ENCODE measurements at places on chromosomes 6 and 20.

DNA sequence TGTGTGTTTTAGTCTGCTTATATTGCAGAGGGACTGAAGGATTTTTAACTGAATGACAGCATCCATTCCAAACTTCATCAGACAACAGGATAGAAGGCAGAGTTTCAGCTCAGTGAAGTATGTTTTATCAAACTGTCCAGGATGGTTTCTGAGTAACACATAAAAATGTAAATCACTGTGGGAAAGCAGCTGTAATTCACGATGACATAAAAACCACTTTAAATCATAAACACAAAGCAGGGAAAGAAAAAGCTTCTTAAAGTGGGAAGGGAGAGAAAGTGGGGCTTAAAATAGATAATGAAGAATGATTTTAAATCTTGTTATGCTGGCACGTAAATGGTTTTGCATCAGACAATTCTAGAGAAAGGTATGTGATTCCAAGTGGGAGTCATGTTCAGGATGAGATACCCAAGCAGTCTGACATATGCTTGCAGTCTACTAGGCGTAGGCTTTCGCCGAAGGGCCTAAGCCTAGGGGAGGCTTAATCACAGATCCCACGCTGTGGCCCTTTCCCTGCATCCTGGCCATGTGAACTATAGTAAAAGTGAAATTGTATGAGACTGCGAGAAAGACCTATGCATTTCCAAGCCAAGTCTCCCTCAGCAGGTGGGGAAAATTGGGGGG is 610.6 kb downstream of the PRKN start:
- no peak for DNase-seq

GRCh38 chr20:63315240-63315689 is 22.3 kb downstream of the COL20A1 start:
- no peak for DNase-seq

- no peak for DNase-seq
Measured at GRCh38 chr6:146127447-146128215, 98.8 kb downstream of the GRM1 start.

- DNase-seq = no peak
Measured at GRCh38 chr6:77688649-77689048, 35.8 kb downstream of the MEI4 start.

DNA sequence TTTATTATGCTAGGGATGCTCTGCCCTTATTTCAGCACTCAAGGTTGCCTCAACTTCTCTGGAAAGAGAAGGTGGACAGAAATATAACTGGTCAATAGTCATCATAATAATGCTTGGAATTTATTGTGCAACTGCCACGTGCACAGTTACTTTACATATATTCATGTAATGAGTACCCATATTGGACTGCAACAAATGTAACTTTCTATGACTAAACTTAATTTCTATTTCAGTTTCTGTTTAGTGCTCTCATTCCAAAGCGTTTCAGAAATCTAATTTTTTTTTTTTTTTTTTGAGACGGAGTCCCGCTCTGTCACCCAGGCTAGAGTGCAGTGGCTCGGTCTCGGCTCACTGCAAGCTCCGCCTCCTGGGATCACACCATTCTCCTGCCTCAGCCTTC is 28.3 kb upstream of the CD83 start:
- DNase-seq = no peak

DNA sequence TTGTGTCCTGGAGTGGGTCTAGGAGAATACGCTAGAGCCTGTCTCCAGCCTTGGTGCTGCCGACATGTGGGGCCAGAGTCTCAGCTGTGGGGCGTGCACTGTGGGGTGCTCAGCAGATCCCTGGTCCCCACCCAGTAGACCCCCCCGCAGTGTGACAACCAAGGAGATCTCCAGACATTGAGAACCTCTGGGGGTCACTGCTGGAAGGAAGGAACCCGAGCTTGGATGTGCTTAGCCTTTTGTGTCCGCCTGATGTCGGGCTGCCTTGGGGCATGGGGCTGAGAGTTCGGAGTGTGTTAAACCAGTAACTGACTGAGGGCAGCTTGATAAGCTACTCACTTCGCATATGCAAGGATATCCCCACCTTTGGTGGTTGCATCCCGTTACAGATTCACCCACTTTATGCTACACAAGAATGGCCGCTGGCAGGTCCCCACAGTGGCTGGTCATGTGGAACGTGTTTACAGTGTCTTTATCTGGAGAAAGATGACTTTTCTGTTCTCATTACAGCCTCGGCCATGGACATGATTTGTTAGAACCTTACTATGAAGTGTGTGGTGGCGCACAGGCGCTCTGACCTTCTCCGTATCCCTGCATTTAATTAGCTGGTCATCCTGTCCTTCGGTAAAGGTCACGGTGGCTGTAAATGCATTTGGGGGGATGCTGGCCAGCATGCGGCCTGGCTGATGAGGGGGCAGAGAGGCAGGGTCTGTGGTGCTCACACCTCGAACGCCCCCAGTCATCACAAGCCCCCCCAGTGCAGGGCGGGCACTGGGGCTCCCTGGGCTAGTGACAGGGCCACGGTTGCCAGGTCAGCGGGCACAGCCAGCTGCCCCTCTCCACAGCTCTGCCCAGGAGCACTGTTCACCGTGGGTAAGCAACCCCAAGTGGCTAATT is 366.8 kb downstream of the TAF4 start:
- no peak for DNase-seq

DNA sequence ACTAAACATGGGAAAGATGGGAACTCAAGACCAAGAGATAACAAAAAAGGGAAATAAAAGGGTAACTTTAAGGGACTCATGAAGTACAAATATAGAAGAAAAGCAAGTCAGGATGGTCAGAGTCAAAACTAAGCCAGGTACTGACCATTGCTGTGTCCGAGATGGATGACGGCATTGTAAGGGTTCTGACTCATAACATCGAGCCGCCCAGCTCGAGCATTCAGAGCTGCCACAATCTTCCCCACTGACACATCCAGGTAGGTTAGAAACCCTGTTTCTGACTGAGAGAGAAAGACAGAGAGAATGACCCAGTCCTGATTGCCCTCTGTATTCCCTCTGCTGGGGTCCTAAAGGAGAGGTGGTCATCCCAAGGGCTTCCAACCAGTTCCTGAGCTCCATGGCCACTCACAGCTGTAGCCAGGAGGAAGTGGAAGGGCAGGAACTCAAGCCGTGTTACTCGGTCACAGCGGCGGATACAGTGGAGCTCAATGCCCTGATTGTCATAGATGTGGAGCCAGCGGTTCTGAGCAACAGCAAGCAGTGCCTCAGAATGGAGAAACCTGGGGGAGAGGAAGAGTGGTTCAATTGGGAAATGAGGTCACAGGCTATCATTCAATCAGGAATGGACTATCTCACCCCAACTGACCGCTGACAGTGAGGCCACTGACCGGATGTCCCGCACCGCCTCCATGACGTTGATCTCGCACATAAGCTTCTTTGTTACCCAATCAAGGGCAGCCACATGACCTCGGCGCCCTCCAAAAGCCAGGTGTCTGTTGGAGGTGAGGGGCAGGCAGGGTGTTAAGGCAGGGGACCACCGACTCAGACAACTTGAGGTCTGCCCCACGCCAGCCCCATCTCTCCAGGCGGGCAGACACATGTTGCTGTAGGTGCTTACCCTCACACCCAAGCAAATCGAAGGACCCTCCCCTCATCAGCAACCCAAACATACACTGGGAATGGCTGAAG is 1.8 kb downstream of the WDR46 start:
- DNase-seq = no peak

DNA sequence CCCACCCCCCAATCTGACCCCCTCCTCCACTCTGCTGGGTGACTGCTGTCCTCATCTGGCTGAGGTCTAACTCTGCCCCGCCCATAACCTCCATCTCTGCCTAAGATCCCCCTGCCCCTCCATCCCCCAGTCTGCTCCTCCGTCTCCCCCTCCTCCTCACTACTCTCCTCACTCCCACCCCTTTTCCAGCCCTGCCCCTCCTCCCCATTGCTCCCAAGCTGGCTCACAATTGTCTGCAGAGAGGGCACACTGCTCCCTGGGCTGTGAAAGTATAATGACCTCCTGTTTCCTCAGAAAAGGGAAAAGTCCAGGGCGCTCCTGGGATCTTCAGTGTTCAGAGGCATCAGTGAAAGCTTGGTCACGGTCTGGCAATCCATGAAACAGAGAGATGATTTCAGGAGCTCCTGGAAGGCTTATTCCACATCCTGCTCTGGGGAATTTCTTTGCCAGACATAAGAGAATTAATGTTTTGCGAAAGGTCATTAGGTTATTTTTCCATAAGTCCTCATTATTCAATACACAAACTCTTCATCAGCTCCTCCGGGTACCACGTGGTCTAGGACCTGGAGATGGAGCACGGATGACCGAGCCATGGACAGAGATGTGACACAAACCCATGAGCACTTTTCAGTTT is 21.5 kb downstream of the CST5 start:
- no peak for DNase-seq

GRCh38 chr6:39388606-39389483 is 66.3 kb upstream of the KCNK16 start:
- no peak for DNase-seq

- DNase-seq = no peak
Measured at GRCh38 chr20:8608470-8608869, 460.4 kb upstream of the PLCB4 start.

DNA sequence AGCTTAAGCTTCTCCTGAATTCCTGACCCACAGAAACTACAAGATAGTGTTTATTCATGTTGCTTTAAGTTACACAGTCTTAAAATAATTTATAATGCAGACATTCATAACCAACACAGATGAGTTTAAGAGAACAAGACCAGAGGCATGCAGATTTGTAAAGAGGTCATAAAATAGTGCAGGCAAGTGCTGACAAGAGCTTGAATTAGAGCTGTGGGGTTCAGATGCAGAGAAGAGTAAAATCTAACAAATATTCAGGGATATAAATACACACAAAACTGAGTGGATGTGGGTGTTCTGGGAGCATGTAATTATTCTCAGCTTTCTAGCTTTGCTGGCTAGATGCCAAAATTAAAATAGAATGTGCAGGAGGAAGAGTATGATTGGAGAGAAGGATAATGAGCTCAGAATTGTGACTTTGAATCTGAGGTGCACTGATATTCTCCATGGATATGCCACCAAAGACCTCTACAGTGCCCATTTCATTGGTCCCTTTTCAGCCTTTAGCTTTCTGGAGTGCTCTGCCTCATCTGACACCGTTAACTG is 291.9 kb upstream of the SGK1 start:
- no peak for DNase-seq

DNA sequence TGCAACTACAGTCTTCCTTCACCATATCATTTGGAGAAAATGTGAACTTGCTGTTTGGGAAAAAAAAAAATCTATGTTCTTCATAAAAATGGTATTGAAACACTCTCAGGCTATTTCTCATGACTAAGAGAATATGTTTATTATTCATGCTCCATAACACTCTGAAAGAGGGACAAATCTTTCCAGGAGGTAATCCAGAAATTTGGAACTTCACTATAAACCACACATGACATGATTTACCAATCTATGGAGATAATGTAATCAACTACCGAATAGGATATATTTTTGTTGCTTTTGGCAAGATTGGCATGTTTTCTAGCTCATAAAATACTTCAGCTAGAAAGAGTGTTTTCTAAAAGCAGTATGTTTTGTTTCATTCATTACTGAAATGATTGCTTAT is 56.3 kb downstream of the THEMIS start:
- no peak for DNase-seq

GRCh38 chr6:159190460-159190859 is 21.3 kb downstream of the FNDC1 start:
- no peak for DNase-seq

DNA sequence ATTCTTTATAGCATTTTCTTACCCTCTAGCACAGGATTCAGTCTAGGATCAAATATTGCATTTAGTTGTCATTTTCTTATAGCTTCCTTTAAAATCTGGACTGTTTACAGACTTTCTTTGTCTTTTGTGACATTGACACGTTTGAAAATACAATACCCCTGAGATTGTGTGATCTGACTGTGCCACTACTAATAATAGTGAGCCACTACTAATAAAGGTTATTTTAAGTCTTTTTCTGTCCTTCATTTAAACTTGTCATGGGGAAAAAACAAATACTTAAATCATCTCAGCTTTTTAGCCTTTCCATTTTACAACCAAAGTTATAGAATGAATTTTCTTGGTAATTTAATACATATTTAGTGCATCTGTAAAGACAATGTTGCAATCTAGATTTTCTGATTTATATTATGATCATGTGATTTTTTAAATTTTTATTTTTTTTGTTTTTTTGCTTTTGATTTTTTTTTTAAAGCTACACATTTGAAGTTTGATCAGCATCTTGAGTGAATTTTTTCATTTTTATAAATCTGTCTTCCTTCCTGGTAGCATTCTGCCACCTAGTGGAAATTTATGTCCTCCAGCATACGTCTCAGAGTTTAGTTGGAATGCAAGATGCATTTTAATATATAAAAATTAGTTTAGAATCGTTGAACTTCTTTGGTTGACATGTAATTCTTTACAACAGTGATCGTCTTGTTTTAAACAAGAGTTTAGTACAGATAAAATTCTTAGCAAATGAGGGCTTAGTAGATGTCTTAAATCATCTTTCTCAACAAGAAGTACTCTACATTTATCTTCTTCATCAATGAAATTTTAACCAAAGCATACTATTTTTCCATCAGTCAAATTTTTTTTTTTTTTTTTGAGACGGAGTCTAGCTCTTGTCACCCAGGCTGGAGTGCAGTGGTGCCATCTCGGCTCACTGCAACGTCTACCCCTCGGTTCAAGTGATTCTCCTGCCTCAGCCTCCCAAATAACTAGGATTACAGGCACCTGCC is 119.4 kb downstream of the NCOA3 start:
- peak; percentile 18 for DNase-seq

- DNase-seq = no peak
Measured at GRCh38 chr6:146770275-146770964, 171.6 kb downstream of the ADGB start.

- no peak for DNase-seq
Measured at GRCh38 chr6:110329348-110329713, 28.8 kb downstream of the METTL24 start.

- DNase-seq = no peak
Measured at GRCh38 chr6:154202339-154202738, 154.3 kb downstream of the IPCEF1 start.

GRCh38 chr6:108689272-108690161 is 128.8 kb downstream of the FOXO3 start:
- no peak for DNase-seq

- DNase-seq = no peak
Measured at GRCh38 chr20:11918981-11919380, 1.3 kb downstream of the BTBD3 start.

DNA sequence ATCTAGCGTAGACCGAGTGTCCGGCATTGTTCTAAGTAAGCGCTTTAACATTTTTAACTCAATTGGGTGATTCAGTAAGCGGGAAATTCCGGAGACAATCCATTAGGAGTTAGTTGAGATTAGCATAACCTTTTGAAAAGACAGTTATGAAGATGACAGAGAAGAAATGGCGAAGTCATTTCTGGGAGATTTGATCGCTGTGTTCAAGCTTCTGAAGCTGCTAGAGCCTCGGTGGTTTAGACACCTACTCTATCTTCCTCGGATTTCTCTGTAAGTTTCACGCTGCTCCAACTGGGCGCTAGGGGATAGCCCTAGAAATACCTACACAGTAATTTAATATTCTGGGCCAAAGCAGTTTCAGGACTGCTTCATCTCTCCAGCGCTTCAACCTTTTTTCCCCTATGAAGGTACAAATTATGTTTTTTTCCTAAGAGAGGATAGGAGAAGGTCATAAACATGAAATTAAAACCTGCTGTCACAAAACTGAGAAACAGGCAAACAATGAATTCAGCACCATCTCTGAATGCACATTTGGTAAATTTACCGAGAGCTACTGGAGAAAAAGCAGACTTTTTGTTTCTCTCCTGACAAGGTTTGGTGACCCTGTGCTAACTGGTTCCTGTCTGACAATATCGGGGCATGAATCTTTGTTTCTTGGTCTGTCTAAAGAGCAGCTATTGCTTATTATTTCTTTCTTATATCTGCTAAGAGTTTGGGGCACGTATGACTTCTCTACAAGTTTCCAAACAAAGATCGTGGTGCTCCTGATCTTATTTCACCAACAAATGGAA is 22.4 kb downstream of the ZNF311 start:
- no peak for DNase-seq
